ENCODE measurements at places on chromosomes 1 and 21. TPM values are rescaled to one million over a fixed set of nuclear protein-coding genes. Genes with fewer than 3 reads are reported as not detected.

The PCNT gene
- total RNA-seq: 8.5 TPM

- no peak for DNase-seq
These were observed 18.6 kb downstream of the ABCG1 start for GRCh38 chr21:42237577-42237976.

The CLCA4 gene
- not detected for total RNA-seq

- DNase-seq: no peak
These were observed 290.3 kb upstream of the NRIP1 start for GRCh38 chr21:15355066-15355465.

The FMO3 gene
- total RNA-seq: not detected

GRCh38 chr1:11196945-11197344 is 7.8 kb downstream of the ANGPTL7 start:
- DNase-seq: no peak

The S100B gene
- not detected for total RNA-seq

DNA sequence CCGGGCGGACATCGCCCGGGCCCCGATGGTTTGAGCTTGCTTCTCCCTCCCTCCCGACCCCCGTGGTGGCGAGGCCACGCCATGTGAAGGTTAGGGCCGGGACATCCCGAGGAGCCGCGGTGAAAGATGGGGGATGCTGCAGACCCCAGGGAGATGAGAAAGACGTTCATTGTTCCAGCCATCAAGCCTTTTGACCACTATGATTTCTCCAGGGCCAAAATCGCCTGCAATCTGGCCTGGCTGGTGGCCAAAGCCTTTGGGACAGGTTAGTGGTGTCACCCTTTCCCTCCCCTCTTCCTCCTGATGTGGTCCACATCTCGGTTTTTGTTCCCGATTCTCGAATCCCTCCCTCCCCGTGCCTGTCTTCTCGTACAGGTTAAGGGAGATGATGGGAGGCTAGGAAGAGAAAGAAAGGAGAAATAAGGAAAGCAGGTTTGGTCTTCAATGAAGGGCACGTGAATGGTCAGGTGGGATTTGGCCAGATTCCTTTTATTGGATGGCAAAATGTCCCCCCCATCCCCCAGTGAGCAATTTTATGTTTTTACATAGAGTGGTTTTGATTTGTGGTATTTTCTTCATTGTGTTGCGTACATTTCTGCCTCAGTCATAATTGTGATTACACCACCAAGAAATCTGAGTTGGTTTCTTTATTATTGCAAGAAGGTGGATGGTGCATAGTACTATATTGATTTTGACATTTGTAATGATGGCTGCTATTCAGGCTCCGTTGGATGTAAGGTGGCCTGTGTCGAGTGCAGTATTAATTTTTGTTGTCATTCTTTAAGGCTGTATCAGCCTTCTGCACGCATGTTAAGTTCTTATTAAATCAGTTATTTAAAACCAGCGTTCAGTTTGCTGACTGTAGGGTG is 1.2 kb downstream of the CAMSAP2 start:
- no peak for DNase-seq

- no peak for DNase-seq
These were observed 470.5 kb upstream of the DAB1 start for GRCh38 chr1:57894315-57894714.

- no peak for DNase-seq
These were observed 47.6 kb downstream of the KRTAP19-8 start for GRCh38 chr21:30990514-30991262.

Data from Caki2 (cell line).